ENCODE measurements at places on chromosomes 6 and 20.

DNA sequence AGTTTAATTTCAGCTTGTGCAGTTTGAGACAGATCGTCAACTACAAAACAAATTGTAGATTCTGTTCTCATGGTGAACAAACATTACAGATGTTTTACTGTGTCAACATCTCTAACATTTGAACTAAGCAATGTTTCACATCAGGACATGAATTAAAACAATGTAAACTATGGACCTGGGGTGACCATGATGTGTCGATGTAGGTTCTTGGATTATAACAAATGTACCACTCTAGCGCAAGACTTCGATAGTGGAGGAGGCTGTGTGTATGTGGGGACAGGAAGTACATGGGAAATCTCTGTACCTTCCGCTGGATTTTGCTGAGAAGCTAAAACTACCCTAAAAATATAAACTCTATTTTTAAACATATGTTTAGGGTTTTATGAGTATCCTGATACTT is 17.1 kb downstream of the HIVEP2 start:
- DNase-seq = no peak

DNA sequence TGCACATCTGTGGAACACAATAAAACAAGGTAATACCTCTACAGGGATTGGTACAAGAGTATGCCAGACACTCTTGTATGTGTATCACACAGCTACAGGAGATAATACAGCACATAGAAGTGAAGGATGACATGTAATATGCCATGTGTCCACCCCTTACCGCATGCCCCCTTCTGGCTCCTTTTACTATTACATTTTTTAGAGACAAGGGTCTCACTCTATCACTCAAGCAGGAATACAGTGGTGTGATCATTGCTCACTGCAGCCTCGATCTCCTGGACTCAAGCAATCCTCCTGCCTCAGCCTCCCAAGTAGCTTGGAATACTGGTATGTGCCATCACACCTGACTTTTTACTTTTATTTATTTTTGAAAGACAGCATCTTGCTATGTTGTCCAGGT is 4.2 kb upstream of the NCR3 start:
- DNase-seq = no peak

- no peak for DNase-seq
These were observed 83.9 kb downstream of the ZDHHC14 start for GRCh38 chr6:157464653-157465535.

DNA sequence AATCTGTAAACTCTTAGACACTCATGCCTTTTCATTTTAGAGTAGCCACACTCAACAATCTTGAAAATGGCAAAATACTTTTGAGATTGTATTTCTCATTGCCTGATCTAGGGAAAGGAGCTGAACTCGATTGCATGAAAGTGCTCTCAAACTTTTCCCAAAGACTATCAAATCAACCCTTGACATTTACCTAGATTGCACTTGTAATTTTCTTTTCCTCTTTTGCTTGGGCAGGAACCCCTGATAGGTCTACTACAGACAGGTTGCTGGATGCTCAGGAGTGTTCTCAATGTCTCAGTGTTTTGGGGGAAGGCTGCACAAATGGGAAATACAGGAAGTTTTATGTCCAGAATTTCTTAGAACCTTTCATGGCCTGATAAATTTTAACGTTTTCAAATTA is 468.0 kb upstream of the GJE1 start:
- DNase-seq = no peak

GRCh38 chr6:133972388-133972787 is 19.4 kb downstream of the TBPL1 start:
- no peak for DNase-seq

- no peak for DNase-seq
These were observed 95.5 kb downstream of the PRND start for GRCh38 chr20:4817230-4817671.

DNA sequence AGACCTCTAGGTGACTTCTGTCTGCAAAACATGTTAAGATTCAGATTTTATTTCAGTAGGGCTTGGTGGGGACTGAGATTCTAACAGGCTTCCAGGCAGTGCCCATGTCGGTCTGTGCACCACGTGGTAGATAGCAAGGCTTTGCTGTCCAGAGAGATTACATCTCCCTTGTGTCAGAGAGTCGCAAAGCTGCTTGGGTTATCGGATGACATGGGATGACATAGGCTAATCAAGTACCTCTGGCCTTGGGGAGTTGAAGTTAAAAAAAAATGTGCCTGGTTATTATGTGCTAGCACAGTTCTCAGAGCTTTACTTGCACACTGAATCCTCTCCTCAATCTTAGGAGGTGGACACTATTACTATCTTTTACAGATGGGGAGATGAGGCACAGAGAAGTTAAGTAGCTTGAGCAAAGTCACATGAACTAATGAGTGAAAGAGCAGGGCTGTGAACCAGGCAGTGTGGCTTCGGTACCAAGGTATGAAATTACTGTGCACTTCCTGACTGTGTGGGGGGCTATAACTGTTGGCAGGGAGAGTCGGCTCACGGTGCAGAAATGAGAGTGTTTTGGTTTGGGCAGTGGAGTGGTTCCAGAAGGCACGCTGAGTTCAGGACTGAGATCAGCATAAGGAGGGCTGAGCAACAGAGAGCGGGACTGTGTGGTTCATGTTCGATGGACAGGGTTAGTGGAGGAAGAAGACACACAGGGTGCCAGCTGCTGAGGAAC is 41.1 kb downstream of the FARS2 start:
- DNase-seq = no peak

Data from putamen (tissue), 1 donor.